ENCODE measurements at places on chromosomes 2 and 18.

DNA sequence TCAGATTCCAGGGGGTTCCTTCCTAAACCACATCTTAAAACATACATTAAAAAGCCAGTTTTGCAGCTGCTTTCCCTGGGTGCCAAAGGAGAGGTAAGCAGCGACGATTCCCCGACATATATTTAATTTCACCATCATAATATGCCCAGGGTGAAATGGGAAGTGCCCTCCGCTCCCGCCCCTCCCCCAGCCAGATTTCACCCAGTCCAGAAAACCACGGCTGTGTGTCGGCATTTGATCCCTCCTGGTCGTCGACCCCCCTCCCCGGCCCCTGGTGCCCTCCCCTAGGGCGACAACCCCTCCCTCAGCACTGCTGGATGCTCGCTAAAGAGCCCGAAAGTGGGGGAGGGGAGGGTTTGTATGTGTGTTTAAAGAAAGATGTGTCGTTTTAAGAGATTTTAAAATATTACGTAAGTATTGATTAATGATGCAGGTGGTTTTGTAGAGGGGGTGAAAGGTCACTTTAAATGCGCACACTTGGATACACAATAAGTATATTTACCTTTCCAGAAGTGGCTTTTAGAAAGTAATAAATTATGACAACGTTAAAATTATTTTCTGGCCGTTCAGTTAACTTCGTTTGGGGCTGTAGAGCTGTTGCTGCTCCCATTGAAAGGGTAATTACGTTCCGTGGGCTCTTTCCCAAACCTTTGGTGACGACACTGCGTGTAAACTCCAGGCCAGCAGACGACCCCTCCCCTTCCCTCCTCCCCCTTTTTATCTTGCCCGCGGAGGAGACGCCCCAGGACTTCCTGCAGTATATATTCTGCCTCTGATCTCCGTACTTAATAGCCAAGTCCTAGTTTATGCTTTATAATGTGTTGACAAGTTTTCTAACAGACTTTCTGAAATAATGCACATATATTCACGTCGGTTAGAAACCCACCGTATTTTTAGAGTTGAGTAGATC is 3.4 kb upstream of the BCL11A start:
- no peak for DNase-seq

GRCh38 chr2:26970928-26971627 is 641 bp downstream of the MAPRE3 start:
- no peak for DNase-seq

- DNase-seq = no peak
These were observed 1088.1 kb downstream of the TSN start for GRCh38 chr2:122843503-122843902.

DNA sequence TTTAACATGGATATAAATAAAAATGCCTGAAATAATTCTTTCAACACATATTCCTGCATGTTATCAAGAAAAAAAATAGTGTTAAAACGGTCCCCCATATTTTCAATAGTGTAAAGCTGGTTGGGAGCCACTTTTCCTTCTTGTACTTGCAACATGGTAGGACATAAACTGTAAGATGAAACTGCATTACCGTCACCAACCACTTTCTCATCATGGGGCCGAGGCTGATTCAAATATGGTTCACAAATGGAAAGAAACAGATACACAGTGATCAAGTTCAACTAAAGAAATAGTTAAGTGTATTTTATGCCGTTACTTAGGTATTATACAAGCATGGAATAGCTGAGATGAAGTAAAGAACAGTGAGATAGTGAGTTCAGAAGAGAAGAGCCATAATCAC is 360.7 kb downstream of the ZEB2 start:
- no peak for DNase-seq

- DNase-seq = no peak
These were observed 287.5 kb upstream of the SALL3 start for GRCh38 chr18:78692105-78692504.

GRCh38 chr2:224924631-224925030 is 117.6 kb downstream of the DOCK10 start:
- DNase-seq = no peak

DNA sequence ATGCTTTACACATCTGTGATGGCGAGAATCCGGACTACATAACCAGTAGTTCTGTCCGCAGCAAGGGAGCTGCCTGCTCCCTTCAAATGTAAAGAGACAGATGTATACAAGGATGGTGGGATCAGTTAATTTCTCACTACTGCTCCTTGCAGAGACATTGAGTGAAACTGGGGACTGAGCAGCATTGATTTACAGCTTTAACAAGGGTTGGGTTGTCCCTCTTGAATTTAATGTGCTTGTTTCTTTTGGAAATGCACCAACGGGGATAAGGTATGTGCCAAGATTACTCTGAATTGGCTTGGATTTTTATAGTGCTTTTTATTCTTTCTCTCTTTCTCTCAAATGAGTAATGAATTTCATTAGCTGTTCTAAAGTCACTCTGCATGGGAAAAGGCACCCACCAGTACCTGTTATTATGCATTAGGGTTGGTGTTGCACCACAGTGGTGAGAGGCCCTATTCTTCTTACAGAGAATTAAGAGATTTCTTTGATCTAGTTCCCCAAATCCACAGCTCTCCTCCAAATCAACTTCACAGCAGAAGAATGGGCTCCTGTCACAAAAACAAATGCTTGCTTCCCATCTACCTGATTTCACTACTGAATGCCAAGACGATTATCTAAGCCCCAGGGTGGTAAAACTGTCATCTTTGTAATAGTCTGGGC is 107.6 kb downstream of the DOCK10 start:
- DNase-seq = no peak

DNA sequence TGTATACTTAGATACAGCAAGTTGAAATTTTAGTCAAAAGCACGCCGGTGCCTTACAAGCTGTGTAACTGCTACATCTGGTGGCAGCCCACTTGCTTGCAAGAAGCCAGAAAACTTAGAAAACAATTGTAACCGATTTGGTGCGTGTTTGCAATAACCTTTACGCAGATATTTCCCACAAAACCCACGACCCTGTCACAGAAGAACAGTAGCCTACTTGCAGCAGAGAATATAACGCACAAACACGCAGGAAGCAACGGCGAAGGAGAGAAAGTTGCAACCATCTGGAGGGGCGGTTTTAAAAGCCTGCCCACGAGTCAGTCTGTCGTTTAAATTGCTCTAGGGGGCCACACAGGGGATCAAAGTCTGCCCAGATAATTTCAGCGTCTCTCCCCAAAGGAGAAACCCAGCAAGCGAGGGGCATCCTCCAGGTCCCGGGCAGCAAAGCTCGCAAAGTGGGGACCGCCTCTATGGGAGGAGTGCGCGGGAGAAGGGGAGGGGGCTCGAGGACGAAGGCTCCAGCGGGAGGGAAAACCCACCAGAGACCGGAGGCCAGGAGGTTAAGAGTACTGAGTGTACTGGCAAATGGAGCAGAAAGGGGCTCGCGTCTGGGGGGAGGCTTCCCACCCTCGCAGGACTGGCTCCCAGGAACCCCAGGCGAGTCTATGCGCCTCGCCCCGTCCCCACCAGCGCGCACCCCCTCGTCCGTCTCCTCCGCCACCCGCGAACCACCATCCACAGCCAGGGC is 1.1 kb downstream of the TLK1 start:
- peak; percentile 22 for DNase-seq

- DNase-seq = no peak
These were observed 22.3 kb downstream of the PXDN start for GRCh38 chr2:1721706-1722646.

- DNase-seq = no peak
These were observed 12.9 kb downstream of the CCDC148 start for GRCh38 chr2:158443606-158444005.

GRCh38 chr2:226585130-226585561 is 214.5 kb downstream of the IRS1 start:
- no peak for DNase-seq

GRCh38 chr2:235230821-235231601 is 262.8 kb upstream of the AGAP1 start:
- DNase-seq = no peak

DNA sequence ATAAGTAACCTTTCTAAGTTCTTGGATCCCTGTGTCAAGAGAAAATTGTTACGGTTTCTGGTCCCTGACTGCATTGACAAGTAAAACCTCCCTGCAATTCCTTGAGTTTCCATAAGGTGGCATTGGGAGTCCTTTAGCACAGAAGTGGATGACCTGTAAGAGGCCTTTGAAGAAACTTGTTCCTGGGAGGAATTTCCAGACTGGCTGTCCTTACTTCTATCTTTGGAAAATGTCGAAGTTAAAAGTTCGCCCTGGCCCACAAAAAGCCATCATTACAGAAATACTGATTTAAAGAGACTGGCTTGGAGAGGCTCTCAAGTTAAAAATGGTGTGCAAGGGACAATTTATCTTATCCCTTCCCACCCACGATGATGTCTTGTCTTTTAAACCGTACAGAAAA is 218.4 kb downstream of the CDH20 start:
- no peak for DNase-seq

GRCh38 chr2:113068706-113069485 is 1.1 kb downstream of the IL1F10 start:
- DNase-seq = no peak

- DNase-seq = no peak
These were observed 271.6 kb upstream of the RND3 start for GRCh38 chr2:150759106-150759505.

GRCh38 chr2:176385838-176386237 is 116.6 kb downstream of the MTX2 start:
- no peak for DNase-seq

GRCh38 chr2:160209516-160209856 is 9.4 kb upstream of the ITGB6 start:
- no peak for DNase-seq

DNA sequence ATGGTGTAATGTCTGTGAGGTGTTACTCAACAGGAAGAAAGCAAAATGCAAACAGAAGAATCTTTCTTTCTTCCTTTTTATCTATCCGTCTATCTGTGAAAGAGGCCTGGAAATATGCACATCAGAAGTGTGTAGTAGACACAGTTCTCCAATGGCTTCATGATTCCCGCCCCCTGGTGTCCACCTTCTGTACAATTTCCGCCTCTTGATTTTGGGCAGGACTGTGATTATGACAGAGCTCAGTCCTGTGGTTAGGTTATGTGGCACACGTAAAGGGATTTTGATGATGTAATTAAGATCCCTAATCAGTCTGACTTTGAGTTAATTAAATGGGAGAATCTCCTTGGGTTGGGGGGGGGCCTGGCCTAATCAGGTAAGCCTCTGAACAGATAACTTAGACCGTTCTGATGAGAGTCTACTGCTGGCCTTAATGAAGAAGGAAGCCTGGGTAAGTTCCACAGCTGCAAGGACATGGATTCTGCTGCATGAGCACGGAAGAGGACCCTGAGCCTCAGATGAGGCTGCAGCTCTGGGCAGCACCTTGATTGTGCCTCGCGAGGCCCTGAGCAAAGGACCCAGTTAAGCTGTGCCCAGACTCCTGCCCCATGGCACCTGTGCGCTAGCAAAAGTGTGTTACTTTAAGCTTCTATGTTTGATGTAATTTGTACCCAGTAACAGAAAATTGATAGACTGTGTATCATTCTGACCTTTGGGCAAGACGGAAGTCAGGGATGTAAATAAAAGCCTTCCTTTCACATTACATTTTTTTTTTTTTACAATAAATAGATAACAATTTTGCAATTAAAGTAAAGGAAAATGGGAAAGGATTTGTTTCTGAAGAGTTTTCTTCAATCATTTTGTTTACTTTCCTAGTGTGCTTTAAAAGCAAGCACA is 11.3 kb upstream of the KCNF1 start:
- no peak for DNase-seq

DNA sequence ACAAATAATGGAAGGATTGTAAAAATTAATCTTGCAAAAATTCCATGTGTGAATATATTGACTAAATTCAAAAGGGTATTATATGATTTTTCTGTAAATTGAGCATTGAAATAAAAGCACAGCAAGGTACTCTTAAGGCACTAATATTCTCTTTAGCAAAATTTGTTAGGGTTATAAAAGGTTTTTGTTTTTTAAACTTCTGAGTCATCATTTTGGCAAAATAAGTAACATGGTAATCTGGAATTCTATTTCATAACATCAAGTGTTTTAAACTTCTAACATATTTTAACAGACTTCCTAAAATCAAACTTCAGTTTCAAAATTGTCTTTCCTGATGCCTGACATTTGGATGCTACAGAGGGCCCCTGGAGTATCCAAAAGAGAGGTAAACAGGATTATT is 12.5 kb upstream of the INPP4A start:
- no peak for DNase-seq

- DNase-seq = no peak
These were observed 307.3 kb upstream of the FBXO11 start for GRCh38 chr2:48213646-48214045.

DNA sequence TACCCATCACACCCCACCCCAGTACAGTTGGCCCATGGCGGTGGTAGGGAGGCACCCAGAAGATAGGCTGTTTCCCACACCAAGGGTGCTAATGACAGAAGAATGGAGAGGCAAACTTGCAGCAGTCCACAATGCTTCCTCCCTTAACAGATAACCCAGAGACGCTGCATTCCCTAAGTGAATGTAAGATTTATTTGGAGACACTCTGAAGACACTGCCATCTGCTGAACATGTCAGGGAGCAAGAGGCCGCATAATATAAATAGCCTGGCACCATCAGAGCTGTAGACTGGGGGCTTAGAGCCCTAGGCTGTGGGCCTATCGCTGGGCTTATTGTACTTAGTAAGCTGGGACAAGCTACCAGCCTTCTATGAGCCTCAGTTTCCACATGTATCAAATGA is 2.2 kb upstream of the IWS1 start:
- peak; percentile 40 for DNase-seq

GRCh38 chr2:161571051-161571429 is 53.2 kb upstream of the SLC4A10 start:
- DNase-seq = no peak

- no peak for DNase-seq
These were observed 7.4 kb downstream of the COPS9 start for GRCh38 chr2:240128608-240129145.

DNA sequence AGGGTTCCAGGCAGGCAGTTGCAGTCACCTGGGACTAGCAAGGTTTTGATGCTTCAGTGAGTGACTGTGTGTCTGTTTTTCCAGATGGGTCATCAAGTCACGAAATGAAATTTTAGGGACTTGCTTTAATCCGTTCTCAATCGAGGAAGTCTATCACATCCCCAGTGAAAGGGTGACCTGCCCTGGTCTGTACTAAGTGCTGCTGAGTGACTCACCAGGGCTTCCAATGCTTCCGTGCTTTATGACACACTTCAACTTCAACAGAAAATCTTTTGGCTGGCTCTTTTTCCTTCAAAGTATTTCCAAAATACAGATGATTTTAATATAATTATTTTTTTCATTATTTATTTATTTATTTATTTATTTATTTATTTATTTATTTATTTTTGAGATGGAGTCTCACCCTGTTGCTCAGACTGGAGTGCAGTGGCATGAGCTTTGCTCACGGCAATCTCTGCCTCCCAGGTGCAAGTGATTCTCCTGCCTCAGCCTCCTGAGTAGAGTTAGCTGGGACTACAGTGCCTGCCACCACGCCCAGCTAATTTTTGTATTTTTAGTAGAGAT is 18.4 kb downstream of the TFCP2L1 start:
- no peak for DNase-seq
